ENCODE measurements at places on chromosomes 1 and 21. TPM values are rescaled to one million over a fixed set of nuclear protein-coding genes. Genes with fewer than 3 reads are reported as not detected.

DNA sequence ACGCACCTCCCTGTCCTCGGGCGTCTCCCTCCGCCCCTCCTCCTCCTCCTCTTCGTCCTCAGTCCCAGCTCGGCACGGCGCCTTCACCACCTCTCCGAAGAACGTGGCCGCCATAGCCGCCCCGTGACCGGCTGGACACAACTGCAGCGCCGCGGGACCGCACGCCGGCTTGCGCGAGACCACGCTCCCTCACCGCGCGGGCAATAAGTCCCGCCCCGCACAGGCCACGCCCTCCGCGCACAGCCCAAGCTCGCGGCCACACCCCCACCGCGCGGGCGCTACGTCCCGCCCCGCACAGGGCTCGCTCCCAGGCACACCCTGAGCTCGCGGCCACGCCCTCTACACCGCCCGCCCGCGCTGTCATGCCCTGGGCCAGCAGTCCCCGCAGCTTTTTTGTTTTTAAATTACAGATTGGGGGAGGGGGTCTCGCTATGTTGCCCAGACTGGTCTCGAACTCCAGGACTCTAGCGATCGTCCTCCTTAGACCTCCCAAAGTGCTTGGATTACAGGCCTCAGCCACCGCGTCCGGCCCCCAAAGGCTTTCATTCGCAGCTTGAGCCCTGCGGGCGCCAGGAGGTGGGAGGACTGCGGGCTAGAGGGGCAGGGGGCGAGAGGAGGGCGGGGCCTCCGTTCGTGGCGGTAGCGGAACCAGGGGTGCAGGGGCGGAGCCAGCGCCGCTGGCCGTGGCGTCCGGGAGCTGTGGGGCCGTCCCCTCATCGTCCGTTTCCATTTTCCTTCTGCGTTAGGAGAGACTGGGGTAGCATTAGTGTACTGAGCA lies at the start of gene PSMG1:
Gene PSMG1, minus strand, starts transcription at position 180 of the 778 bp plus-strand sequence. Its CDS starts 66 bp downstream, at position 114.
- DNase-seq, result peak; percentile 93

DNA sequence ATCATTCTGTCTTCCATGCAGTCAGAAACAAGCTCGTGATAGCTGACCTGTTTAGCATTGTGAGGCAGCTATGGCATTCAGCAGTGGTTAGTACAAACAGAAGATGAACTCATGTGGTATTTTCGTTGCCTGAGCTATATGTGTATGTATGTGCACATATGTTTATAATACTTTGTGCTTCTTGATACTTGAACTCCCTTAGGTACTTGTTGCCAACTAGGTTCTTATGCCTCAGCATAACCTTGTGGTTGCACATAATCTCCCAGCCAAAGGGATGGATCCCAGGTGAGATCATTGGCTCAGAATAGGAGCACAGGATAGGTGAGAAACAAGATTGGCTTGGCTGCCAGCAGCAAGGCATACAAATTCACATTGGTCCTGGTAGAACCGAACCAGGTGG lies 86.1 kb downstream of the VPS26C start:
- DNase-seq, result no peak

- peak; percentile 27 for DNase-seq
Measured at GRCh38 chr1:39104158-39105060, 78.3 kb downstream of the NDUFS5 start.

- no peak for DNase-seq
Measured at GRCh38 chr1:55636696-55637095, 421.5 kb upstream of the USP24 start.

DNA sequence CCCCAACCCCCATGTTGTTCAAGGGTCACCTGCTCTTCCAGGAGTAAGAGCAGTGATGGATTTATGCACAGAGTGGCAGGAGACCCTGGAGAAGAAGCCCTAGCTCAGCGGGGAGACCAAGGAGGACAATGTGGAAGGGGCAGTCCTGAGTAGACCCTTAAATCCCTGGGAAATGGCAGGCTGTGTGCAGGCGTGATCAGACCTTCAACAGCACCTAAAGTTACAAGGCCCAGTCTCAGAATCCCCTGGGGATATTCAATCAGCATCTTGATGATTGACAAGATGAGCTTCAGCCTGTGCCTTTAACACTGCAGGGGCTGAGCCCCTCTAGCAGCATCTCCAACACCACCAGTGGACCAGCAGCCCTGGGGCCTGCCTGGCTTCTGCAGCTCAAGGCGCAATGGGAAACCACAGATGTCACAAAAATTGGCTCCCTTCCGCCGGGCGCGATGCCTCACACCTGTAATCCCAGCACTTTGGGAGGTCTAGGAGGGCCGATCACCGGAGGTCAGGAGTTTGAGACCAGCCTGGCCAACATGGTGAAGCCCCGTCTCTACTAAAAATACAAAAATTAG lies 60.4 kb downstream of the IRF2BP2 start:
- no peak for DNase-seq

Gene LCE3E
- total RNA-seq, result not detected

- DNase-seq, result no peak
Measured at GRCh38 chr1:43969416-43969745, 429 bp upstream of the DPH2 start.

DNA sequence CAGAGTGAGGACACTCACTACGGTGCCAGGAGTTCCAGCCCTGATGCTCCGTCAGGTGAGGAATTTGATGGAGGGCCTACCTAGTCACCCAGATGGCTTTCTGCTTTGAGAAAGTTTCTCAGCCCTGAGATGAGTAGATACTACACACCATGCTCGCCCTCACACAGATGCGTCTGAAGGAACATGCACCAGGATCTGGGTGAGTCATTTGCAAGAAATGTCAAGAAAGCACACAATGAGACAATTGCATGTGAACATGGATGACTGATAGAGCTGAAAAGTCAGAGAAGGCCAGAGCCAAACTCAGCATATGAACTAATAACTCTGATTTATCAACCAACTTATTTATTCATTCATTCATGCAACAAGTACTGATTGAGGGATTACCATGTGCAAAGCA lies 483.9 kb downstream of the OMA1 start:
- no peak for DNase-seq

Gene SPRR4
- not detected for total RNA-seq

Gene ADAMTS5
- 2.6 TPM for total RNA-seq

Gene FAM89A
- 4.2 TPM for total RNA-seq

DNA sequence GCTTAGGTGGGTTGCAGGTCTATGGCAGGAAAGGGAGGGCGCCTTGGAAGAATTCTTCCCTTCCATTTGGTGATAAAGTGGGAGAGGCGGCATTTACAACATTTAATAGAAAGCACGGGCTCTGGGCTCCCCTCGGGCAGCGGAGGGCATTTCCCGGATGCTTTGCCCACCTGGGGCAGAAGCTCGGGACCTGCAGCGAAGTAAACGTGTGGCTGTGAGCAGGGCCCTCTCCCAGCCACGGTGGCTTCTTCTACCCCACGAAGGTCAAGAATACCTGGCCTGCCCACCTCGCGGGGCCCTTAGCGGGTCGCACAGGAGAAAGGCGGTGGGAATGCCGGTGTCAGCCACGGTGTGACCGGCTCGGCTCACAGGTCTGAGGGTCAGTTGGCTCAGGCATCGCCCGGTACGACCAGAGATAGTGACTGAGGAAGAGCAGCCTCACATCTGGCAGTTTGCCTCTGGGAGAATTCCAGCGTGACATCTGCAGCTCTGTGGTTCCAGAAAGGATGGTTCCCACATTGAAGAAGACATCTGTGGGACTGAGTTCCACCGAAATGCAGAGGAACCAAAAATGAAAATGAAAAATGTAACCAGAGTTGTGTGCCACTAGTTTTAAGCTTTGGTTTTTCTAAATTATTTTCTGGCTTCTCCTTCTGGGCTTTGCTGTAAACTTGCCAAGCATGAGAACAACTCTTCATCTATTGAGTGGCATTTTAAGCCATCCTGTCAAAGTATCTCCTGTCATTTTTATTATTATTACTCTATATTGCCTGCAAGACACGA lies 720 bp upstream of the F3 start:
- peak; percentile 45 for DNase-seq

- DNase-seq, result no peak
Measured at GRCh38 chr1:20956272-20956671, 169.2 kb upstream of the HP1BP3 start.

Gene LCE1B
- total RNA-seq, result not detected

- DNase-seq, result no peak
Measured at GRCh38 chr1:91596474-91596873, 95.8 kb downstream of the CDC7 start.

- DNase-seq, result no peak
Measured at GRCh38 chr1:12167493-12168429, 970 bp downstream of the TNFRSF1B start.

Gene BTBD8
- 5.3 TPM for total RNA-seq

- no peak for DNase-seq
Measured at GRCh38 chr1:11515368-11516300, 36.7 kb downstream of the DISP3 start.

Gene FAM78B
- total RNA-seq, result 1.8 TPM

Gene FAM72C
- 0.17 TPM for total RNA-seq

DNA sequence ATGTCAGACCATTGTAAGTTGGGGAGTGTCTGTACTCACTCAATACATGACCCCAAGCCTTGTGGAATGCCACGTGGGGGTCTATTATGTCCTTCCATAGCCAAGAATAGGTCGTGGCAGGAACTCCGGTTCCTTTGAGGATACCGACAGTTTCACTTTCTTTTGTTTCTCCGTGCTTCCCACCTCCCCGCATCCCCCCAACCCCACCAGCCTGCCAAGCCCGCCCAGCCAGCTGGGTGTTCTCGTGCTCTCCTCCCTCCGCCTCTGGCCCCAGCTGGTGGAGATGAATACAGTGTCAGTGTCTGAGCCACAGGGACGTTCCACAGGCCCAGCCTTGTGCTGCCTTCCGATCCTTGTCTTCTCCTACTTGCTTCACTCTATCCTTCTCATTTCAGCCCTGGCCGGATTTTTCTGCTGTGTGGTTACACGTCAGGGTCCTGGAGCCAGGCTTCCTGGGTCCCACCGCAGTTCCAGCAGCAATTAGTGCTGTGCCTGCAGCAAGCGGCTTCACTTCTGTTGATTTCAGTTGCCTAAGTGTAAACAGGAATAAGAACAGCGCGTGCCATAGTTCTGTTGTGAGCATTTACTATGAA lies 4.1 kb upstream of the AGTRAP start:
- peak; percentile 70 for DNase-seq

Gene C1orf87
- not detected for total RNA-seq

- DNase-seq, result no peak
Measured at GRCh38 chr1:156953571-156953970, 33.1 kb downstream of the LRRC71 start.

GRCh38 chr1:150186789-150187559 lies 37.3 kb downstream of the PLEKHO1 start:
- no peak for DNase-seq

GRCh38 chr1:219086956-219087469 lies 86.7 kb upstream of the LYPLAL1 start:
- DNase-seq, result no peak

GRCh38 chr1:177546346-177546745 lies 375.6 kb downstream of the BRINP2 start:
- no peak for DNase-seq

- DNase-seq, result no peak
Measured at GRCh38 chr1:19825298-19825697, 10.2 kb upstream of the RNF186 start.

Gene HSD3B2
- total RNA-seq, result 16.6 TPM

Gene OR2M4
- not detected for total RNA-seq

DNA sequence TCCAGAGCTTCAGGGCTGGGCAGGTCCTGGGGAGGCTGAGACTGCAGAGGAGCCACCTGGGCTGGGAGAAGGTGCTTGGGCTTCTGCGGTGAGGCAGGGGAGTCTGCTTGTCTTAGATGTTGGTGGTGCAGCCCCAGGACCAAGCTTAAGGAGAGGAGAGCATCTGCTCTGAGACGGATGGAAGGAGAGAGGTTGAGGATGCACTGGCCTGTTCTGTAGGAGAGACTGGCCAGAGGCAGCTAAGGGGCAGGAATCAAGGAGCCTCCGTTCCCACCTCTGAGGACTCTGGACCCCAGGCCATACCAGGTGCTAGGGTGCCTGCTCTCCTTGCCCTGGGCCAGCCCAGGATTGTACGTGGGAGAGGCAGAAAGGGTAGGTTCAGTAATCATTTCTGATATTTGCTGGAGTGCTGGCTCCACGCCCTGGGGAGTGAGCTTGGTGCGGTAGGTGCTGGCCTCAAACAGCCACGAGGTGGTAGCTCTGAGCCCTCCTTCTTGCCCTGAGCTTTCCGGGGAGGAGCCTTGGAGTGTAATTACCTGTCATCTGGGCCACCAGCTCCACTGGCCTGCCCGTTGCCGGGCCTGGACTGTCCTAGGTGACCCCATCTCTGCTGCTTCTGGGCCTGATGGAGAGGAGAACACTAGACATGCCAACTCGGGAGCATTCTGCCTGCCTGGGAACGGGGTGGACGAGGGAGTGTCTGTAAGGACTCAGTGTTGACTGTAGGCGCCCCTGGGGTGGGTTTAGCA lies 9.3 kb downstream of the MYBPH start:
- DNase-seq, result peak; percentile 38

DNA sequence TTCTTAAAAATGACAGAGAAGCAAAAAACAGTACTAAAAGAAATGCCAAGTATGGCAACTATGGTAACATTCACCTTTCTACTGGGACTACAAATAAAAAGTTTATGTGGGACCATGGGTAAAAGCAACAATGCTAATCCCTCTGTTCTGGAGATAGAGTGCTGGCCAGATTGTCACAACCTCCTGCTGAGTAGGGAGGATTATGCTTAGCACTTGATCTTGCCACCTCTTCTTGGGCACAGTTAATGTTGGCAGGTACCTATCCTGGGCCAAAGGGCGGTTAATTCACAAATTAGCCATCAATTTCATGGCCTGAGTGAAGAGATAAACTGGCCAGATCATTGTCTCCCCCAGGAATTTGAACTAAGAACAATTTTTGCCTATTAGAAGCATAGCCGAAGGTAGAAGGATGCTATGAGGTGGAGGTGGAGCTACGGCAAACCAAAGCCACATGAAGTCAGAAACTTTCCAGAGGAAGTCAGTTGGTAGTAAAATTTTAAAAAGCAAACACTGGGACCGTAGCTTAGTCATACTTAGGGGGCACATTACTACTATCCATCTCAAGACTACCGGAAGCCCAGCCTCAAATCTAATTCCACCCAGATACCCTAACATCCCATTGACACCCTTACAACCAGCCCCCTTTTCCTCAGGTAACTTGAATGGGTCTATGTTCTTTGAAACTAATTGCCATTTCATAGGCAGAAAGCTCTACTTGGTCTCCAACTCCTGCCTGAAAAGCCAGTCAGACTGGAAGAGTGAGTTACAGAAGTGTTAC lies 2.7 kb downstream of the SCYL3 start:
- DNase-seq, result no peak

Gene KCNJ6
- total RNA-seq, result 0.14 TPM

- DNase-seq, result no peak
Measured at GRCh38 chr1:243312952-243313634, 57.3 kb downstream of the SDCCAG8 start.

DNA sequence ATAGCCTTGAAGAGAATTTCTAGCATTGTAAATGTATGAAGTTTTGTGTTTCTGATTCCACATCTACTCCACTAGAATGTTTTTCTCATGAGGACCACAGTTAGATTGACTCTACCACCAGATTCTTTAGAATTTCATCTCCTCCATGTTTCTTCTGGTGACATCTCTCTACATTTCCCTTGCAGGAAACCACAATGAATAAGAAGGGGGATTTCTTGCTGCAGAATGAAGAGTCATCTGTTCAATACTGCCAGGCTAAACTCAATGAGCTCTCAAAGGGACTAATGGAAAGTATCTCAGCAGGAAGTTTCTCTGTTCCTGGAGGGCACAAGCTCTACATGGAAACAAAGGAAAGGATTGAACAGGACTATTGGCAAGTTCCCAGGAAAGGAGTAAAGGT lies 18.6 kb downstream of the GBP6 start:
- DNase-seq, result no peak
